ENCODE measurements at places on chromosomes 12 and 14.

GRCh38 chr14:69288956-69289705, 29.2 kb downstream of the GALNT16 start:
- DNase-seq = no peak

GRCh38 chr12:106954462-106955376, 988 bp upstream of the TMEM263 start:
- DNase-seq = peak; percentile 85

- peak; percentile 76 for DNase-seq
Measured at GRCh38 chr14:90536092-90536491, 139.3 kb downstream of the CALM1 start.

GRCh38 chr12:131721548-131721947, 10.7 kb downstream of the SFSWAP start:
- no peak for DNase-seq

GRCh38 chr12:102024765-102025164, 37.0 kb downstream of the WASHC3 start:
- no peak for DNase-seq

GRCh38 chr14:92353447-92353846, 30.5 kb downstream of the SLC24A4 start:
- no peak for DNase-seq

GRCh38 chr12:110937104-110937641, 16.8 kb upstream of the MYL2 start:
- peak; percentile 88 for DNase-seq

DNA sequence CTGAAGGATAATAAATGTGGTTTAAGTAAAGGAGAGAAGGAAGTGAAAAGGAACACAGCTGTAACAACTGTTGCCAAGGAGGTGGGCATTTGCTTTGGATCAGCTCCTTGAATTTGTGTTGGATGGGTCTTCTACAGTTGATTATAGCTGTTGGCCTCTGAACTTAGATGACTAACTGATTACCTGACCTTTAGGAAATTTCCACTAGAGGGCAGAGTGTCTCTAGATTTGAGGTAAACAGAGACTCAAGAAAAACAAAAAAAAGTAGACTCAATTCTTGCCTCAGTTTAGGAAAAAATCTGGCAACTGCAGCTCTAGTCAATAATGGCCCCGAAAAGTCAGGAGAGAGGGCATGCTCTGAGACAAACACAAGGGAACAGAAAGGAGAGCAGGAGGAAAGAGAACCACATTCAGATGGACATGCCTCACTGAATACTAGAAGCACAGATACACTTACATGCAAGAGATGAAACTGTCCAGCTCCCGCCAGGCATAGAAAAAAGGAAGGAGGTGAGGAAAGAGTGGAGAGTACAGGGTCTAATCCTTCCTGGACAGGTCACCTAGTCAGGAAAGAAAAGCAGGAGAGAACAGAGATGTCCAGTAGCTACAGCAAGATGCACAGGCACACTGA, 20.6 kb downstream of the COX14 start:
- no peak for DNase-seq

- DNase-seq = no peak
Measured at GRCh38 chr12:68349220-68349621, 17.1 kb upstream of the MDM1 start.

GRCh38 chr12:92629349-92630065, 73.3 kb upstream of the PLEKHG7 start:
- no peak for DNase-seq

GRCh38 chr14:84546236-84546635, 983.7 kb upstream of the FLRT2 start:
- no peak for DNase-seq

DNA sequence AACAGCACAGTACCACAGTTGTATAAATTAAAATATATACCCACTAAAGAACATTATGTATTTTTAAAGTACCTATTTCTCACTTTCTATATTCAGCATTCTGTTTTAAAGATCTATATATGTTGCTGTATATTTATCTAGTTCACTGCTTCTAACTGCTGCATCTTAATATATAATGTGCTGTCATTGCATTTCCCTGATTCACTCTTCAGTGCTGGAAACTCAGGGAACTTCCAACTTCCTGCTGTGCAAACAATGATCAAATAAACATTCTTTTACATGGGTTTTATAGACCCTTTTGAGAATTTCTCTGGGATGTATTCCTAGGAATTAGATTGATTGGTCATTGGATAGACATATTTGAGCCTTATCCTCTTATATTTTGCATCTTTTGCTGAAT, 379.1 kb downstream of the APAF1 start:
- DNase-seq = no peak

GRCh38 chr12:130971925-130972585, 18.3 kb downstream of the ADGRD1 start:
- peak; percentile 23 for DNase-seq

GRCh38 chr14:104393199-104393897, 186.2 kb upstream of the C14orf180 start:
- peak; percentile 75 for DNase-seq

DNA sequence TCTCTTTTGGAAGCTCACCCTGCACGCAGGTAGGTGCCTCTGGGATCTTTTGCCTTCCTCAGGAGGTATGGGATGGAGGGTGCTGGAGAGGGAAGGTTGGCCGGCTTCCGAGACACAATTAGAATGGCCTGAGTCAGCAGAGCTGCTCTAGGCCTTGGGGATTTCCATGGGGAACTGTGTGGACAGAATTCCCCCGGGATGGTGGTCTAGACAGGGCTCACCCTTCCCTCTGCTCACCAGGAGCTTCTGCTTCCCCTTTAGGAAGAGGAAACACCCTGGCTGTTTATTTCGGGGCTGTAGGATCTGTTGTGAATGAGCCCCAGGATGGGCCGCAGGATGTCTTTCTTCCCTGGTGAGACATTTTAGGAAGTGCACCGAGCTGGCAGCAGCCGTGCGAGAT, 43.7 kb upstream of the TMED10 start:
- no peak for DNase-seq

DNA sequence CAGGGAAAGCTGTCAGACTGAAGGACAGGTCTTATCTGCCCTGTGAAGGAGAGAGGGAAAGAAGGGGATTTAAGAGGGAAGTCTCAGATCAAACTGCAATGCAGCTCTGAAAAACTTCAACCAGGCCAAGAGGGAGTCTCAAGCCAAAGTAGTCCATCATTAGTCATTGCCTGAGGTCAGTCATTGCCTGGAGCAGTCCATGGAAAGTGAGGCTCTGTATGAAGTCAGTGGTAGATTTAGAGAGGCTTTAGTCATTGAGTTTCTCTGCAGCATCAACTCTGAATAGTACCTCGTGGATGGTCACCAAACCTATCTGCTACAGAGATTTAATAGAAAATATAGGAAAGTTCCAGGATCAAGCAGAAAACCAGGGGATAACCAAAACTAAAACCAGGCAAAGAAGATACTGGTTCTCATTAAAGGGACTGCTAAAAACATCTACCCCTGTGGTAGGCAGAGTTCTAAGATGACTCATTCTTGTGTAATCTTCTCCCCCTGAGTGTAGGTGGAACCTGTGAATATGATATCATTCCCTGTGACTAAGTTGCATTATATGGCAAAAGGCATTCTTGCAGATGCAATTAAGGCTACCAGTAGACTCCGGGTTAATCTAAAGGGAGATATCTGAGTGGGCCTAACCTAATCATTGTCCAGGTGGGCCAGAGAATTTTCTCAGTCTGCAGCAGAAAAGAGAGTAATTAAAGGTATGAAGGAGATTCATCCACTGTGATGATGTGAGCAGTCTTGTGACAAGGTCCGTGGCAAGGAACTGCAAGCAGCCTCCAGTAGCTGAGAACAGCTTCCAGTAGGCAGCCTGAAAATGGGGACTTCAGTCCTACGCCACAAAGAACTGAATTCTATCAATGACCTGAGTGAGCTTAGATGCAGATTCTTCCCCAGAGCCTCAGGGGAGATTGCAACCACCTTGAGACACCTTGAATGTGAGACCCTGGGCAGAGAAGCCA, 123.1 kb downstream of the GALC start:
- DNase-seq = no peak

DNA sequence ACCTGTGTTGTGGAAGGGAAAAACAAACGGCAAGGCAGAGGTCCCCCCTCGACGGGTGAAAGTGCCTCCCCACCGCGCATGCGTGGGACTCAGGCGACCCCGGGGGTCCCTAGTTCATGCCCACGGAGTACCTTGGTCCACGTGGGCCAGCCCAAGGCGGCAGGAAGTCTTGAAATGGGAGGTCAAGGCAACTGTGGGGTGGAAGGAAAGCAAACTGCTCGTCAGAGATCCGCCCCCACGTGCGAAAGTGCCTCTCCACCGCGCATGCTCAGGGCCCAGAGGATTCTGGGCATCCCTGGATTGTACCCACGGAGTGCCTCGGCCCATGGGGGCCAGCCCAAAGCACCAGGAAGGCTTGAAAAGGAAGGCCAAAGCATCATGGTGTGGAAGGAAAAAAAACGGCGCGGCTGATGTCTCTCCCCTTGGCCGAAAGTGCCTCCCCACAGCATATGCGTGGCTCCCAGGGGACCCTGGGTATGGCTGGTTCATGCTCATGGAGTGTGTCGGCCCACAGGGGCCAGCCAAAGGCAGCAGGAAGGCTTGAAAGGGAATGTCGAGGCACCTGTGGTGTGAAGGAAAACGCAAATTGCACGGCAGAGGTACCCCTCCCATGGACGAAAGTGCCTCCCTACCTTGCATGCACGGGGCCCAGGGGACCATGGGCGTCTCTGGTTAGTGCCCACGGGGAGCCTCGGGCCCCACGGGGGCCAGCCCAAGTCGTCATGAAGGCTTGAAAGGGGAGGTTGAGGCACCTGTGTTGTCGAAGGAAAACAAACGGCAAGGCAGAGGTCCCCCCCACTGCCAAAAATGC, 369.7 kb downstream of the ALG10 start:
- DNase-seq = peak; percentile 8

DNA sequence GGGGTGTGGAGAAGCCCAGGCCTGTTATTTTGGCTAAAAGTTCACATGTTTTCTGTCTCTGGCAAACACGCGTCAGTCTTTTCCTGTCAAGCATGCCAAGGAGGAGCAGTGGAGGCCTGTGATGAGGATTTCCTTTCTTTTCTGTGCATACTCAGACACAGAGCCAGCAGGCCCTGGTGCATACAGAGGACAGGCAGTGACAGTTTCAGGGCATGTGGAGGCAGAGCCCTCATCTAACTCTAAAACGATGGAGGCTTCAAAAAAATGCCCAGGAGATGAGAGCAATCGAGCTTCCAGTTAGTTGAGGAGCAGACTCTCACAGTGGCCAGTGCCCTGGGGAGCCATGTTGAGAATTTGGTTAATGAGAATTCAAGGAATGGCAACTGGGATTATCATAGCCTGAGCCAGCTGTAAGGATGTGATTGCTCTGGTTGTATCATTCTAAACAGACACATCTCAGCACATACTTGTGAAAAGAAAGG, 66.5 kb downstream of the TRAFD1 start:
- DNase-seq = no peak

DNA sequence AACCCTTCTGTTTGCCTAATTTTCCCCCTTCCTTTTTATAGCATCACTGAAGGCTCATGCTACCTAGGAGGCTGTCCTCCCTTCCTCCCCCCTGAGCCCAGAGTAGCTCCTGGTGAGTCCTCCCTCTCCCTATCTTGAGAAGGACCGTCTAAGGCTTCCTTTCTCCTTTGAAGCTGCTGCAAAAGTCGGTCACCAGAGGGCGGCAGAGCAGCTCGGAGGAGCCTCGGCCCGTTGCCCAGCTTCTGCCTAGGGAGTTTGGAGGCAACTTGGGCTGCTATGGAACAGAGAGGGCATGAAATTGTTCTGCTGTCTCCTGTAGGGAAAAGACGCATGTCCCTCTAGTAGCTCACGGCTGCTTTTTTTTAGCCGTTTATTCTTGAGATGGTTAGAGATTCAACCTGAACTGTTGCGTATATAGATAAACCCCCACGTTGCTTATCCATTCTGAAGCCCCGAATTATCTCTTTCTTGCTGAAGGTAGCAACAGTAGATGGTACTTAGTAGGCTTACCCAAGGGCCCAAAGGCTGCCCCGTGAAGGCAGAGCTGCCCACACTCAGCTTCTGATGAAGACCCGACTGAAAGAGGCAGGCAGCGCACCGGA, 5.7 kb downstream of the WNT5B start:
- peak; percentile 78 for DNase-seq

DNA sequence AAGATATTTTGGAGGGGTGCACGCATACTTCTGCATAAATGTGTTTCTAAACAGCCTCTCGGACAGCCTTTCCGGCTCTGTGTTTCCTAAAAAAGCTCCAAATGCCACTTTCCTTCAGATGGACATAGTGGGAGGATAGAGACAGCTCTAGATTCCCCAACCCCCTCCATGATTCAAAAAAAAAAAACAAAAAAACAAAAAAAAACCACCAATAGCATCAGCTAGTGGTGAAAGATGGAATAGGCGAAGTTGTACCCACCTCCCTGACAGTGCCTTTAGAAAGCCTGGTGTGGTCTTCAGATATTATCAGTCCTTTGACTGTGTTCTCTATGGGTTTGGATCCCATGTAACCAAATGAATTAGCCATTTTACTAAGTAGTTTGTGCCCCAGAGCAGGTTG, 94.1 kb downstream of the PHETA1 start:
- no peak for DNase-seq

DNA sequence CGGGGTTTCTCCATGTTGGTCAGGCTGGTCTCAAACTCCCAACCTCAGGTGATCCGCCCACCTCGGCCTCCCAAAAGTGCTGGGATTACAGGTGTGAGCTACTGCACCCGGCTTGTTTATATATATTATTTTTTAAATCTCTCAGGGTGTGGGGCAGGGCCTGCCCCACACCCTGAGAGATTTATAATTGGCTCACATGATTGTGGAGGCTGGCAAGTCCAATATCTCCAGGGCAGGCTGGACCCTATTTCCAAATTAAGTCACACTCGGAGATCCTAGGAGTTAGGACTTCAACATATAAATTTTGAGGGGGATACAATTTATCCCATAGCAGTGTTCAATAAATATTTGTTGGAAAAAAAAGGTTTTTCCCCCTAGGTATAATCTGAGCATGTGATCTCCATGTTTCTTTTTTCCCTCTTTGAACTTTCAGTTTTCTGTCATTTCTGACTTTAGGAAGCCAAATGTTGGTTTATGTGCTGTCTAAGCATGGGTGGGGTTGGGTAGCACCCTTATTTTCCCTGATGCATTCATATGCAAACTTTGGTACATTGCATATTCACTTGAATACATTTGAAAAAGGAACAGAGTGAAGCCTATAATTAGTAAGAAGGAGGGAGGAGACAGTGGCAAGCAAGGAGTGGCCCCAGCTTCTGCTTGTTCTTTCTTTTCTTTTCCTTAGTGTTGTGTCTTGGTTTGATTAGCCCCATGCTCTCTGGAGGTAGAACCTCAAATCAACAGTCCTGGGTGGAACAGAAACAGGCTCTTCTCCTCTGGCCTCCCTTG, 8.7 kb upstream of the A2ML1 start:
- no peak for DNase-seq

- no peak for DNase-seq
Measured at GRCh38 chr12:19021646-19022045, 107.9 kb upstream of the PLEKHA5 start.

DNA sequence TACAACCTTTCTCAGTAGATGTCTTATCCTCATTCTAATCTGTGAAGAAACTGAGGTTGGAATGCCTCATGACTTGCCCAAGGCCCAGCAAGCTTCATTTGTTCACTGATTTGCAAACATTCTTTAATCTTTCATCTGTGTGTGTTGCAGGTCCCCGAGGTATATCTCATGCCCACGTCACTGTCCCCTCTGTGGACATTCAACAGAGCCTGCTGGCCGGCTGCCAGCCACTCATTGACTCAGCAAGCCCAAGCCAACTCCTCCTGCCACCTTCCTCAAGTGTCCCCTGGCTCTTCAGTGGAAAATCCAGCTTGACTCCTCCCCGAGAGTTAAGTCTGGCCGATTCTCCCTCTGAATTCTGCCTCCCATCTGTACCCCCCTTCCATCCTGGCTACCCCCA, 1.9 kb upstream of the DCAF4 start:
- DNase-seq = no peak

All from upper lobe of left lung (tissue), 6 donors.